Fibroblast of skin of left quadriceps (primary cell): ENCODE measurements at places on chromosomes 1 and 21.

GRCh38 chr1:171172471-171172870 is 12.6 kb upstream of the FMO2 start:
- no peak for DNase-seq

DNA sequence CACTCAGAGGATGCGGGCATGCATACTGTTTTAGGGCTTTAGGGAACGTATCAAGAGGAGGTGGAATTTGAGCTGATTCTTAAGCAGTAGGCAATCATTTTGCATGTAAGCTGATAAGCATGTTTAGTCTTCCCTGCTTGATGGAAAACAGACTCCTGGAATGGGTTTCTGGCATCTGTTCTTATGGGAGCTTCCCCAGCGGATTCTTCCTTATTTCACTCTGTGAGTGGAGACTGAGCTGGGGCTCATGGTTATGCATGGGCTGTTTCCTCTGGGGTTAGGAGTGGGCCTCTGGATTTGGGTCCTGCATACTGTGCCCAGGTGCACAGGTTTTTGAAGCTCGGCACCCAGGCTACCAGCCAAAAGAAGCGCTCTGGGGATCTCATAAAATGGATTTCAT is 93.4 kb downstream of the DIRAS3 start:
- peak; percentile 56 for DNase-seq

- peak; percentile 26 for DNase-seq
Measured at GRCh38 chr1:50929376-50929958, 30.6 kb downstream of the FAF1 start.

DNA sequence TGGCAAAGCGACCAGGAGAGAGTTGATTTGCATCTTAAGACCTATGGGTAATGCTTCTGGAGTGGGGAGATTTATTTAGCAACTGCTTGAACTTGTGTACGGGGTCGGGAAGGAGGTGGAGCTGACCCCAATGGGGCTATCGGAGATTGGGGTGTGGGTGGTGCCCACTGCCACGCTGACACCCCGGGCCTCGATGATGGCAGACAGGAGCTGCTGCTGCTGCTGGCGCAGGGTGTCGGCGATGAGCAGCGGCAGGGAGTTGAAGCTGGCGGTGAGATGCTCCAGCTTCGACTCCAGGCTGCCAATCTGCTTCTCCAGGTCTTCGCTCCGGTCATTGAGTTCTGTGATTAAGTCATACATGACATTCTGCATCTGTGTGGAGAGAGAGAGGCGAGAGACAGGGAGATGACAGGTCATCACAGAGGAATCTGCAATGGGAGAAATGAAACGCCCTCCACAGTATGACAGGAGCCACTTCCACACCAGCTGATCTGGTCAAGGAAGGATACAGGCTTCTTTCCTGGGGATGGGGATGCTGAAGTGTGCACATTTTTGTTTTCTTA is 100.0 kb upstream of the ADAR start:
- no peak for DNase-seq

DNA sequence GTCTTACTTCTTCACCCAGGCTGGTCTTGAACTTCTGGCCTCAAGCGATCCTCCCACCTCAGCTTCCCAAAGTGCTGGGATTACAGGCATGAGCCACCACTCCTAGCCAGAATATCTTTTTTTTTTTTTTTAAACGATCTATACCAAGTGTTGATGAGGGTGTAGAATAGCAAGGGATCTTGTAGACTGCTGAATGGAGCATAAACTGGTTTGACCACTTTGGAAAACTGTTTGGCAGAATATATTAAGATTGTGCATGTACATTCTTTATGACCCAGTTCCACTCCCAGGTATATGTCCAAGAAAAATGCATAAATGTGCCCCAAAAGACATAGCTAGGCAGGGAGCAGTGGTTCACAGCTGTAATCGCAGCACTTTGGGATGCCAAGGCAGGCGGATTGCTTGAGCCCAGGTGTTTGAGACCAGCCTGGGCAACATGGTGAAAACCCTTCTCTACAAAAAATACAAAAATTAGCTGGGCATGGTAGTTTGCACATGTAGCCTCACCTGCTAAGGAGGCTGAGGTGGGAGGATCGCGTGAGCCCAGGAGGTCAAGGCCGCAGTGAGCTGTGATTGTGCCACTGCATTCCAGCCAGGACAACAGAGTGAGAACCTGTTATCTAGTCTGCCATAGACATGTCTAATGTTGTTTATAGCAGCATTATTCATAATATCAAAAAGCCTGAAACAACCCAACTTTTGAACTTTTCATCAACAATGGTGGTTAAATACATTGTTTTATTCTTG is 184.0 kb downstream of the VPS13D start:
- no peak for DNase-seq

- DNase-seq = no peak
Measured at GRCh38 chr1:175448467-175448866, 255.9 kb upstream of the KIAA0040 start.

DNA sequence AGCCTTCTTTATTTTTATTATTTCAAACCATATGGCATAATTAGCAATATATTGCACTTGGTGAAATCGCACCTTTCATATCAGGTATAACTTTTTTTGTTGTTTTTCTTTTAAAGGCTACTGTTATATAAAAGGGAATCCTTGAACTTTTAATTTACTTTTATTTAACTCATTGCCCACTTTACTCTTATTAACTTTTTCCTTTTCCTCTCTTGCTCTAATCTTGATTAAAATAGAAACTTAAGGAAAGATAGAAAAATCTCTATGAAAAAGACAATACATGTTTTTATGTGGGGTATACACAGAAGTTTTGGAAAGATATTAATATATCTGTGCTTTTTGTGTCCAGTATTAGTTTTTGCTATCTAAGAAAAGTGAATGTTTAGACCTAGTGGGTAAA is 805.8 kb downstream of the USP25 start:
- DNase-seq = no peak

GRCh38 chr1:208171616-208172422 is 72.4 kb downstream of the PLXNA2 start:
- no peak for DNase-seq

DNA sequence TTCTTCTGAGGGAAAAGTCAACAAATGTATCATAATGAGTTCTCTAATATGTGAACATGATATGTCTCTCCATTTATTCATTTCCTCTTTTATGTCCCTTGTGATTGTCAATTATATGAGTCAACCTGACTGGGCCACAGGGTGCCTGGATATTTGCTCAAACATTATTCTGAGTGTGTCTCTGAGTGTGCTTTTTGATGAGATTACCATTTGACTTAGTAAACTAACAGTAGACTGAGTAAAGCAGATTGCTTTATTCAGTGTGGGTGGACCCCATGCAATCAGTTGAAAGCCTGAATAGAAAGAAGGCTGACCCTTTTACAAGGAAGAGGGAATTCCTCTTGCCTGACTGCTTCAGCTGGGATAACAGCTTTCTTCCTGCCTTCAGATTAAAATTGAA is 142.6 kb downstream of the SLC35F3 start:
- DNase-seq = no peak

- DNase-seq = no peak
Measured at GRCh38 chr1:226946285-226946684, 6.2 kb downstream of the COQ8A start.

GRCh38 chr1:41735631-41736260 is 183.0 kb downstream of the HIVEP3 start:
- DNase-seq = no peak

- no peak for DNase-seq
Measured at GRCh38 chr1:35278886-35279554, 10.5 kb downstream of the ZMYM4 start.

DNA sequence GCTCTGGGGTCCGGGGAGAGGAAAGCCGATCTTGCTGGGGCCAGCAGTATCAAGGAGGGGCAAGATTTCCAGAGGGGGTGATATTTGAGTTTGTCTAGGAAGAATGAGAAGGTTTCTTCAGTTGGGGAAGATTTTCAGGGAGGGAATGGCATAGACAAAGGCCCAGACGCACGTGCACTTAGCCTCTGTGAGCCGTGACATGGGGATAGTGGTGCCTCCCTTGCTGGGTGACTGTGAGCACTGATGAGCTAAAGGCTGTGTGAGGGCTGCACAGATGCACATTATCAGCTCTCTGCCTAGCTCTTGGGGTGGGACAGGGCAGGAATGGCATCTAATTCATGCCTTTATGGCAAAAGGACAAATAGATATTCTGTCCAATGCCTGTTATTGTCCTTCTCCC is 1.8 kb downstream of the CDCP2 start:
- DNase-seq = no peak

DNA sequence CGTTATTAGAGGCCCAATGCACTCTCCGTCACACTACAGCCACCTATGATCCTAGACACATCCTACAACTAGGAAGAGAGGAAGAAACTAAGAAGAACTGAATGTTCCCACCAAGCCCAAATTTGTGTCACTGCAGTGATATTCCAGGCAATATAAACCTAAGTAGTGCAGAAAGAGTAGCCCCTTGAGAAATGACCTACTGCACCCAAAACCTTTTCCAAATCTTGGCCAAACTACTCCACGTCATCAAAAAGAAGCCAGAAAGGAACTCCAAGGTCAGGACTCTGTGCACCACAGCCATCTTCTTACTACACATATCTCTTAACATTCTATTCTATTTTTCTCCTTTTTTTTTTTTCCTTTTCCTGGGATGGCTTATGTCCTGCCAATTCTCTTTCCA is 60.2 kb downstream of the ADAMTS1 start:
- no peak for DNase-seq

DNA sequence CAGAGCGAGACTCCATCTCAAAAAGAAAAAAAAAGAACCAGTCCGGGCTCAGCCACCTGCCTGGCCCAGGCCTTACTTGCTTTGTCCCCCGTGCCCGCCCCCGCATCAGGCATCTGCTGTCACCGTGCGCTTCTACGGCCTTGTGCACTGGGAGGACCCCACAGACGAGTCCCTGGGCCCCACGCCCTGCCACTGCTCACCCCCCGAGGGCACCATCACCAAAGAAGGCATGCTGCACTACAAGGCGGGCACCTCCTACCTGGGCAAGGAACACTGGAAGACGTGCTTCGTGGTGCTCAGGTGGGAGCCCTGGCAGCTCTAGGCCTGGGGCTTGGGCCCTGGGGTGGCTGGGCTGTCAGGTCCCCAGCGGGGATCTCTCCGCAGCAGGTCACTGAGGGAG is 5.6 kb upstream of the SLC25A34 start:
- no peak for DNase-seq

GRCh38 chr1:242017580-242018233 is 18.8 kb upstream of the MAP1LC3C start:
- DNase-seq = no peak

GRCh38 chr1:10795276-10796021 is 997 bp downstream of the CASZ1 start:
- DNase-seq = no peak

GRCh38 chr21:35645991-35646390 is 414.3 kb downstream of the SETD4 start:
- no peak for DNase-seq

DNA sequence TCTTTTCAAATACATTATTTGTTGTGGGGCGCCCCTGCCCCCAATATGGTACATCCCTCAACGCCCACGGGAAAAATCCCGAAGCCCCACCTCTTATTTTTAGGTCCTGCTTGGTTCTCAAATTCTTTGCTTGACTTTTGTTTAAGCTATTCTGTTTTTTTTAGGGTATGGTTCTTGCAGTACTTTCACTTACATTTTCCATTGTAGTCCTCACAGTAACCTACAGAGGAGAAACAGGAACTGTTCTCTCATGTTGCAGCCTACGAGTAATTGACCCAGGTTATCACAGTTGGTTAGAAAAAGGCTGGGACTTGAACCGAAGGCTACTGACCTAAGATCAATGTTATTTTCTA is 697 bp upstream of the C21orf91 start:
- DNase-seq = no peak

- peak; percentile 64 for DNase-seq
Measured at GRCh38 chr1:24003331-24003972, 23.3 kb upstream of the SRSF10 start.

DNA sequence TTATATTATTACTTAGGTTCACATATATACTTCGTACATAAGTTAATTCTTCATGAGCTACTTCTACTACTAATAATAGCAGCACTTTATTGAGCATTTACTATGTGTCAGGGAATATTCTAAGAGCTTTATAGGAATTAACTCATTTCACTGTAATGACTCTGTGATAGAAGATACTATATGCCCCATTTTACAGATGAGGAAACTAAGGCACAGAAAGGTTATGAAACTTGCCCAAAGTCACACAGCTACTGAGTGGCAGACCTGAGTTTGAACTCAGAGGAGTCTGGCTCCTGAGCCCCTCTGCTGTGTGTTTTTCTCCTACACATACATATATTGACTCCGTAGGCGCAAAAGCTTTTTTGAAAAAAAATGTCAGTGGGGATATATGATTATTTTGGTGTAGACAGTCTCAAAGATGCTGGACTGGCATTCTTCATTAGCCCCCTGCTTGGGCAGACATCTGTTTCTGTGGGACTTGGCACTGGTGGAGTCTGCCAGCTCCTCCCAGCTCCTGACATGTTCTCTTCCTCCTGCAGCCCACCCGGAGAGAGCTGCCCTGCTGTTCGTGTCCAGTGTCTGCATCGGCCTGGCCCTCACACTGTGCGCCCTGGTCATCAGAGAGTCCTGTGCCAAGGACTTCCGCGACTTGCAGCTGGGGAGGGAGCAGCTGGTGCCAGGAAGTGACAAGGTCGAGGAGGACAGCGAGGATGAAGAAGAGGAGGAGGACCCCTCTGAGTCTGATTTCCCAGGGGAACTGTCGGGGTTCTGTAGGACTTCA is 70.9 kb downstream of the TCP10L start:
- no peak for DNase-seq

GRCh38 chr1:66767626-66768025 is 15.4 kb downstream of the DYNLT5 start:
- DNase-seq = no peak

DNA sequence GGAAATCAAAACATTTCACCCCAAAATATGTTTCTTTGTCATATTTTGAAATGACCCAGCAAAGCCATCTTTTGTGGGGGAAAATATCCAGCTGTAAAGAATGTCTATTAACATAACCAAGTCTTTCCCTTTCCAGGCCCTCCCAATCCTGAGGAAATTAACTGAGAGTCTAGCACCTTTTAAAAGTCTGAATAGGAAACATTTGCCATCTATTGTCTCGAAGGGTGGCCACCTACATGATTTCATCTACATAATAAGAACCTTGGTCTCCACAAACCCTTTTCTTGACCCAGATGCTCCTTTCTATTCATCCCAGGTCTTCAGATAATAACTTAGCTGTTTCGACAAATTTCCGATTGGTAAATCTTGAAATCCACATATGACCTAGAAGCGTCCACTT is 5.4 kb upstream of the MT1HL1 start:
- no peak for DNase-seq

GRCh38 chr1:56578963-56579875 is at the start of gene PLPP3:
TSS of gene PLPP3 (minus strand) at chr1:56579563. CDS start at chr1:56579016, 547 bp downstream.
- peak; percentile 98 for DNase-seq

- no peak for DNase-seq
Measured at GRCh38 chr21:44301141-44301540, 1.3 kb downstream of the PFKL start.

DNA sequence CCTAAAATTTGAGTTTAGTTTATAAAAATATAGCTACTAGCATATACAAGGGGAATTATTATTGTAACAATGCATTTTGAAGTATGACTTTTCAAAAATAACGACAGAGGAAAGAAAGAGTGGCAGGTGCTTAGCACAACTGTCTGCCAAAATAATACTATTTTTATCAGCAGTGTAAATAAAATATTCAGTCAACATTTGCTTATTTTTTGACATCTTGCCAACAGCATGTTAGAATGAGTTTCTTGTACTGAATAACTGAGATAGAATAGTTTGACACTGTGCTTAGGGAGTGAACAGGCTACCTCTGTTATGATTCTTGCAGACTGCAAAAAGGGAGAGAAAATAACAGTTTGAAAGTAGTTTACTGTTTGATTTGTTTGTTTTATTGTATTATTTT is 909.8 kb downstream of the BRINP3 start:
- no peak for DNase-seq

- peak; percentile 14 for DNase-seq
Measured at GRCh38 chr1:20057886-20058420, 12.0 kb upstream of the PLA2G5 start.

GRCh38 chr1:188877668-188878067 is 1600.0 kb downstream of the BRINP3 start:
- DNase-seq = no peak
